ENCODE measurements at places on chromosomes 11 and 22.

- DNase-seq: no peak
Measured at GRCh38 chr11:115366826-115367225, 137.4 kb downstream of the CADM1 start.

DNA sequence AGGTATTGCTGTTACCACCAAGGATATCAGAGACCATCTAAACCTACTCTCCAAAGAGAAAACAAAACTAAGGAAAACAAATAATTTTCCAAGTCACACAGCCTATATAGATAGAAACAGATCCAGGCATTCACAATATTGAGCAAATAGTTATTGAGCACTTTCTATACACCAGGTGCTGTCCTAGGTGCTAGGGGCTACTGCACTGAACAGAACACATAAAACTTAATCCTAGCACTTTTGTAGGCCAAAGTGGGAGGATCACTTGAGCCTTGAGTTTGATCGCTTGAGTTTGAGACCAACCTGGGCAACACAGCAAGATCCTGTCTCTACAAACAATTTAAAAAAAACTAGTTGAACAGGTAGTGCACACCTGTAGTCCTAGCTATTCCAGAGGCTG is 44.6 kb downstream of the SERGEF start:
- no peak for DNase-seq

GRCh38 chr11:119155733-119156492 is 7.1 kb downstream of the ABCG4 start:
- no peak for DNase-seq

DNA sequence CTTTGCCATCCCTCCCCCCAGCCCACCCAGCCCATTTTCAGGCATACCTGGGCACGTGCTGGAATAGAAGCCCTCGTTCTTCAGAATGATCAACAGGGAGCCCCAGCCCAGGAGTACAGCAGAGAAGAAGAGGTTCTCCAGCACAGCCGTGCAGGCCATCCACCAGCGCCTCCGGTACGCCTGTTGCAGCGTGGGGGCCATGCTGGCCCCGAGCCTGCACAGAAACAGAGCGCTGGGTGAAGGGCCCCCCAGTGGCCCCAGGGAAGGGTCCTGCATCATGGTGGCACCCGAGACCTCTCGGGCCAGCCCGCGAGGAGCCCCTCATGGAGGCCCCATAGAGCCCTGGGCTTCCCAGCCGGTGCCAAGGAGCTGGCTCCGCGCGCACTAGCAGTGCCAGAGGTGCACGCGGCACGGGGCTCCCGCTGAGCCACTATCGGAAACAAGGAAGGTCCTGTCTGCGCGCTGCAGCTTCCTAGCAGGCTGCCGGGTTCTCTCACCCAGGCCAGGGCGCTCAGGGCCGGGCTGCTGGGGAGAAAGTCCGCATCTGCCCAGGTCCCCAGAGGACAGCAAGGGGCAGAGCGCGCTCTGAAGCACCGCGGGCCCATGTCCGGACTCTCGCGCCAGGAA is 1.5 kb downstream of the SLC43A1 start:
- no peak for DNase-seq

DNA sequence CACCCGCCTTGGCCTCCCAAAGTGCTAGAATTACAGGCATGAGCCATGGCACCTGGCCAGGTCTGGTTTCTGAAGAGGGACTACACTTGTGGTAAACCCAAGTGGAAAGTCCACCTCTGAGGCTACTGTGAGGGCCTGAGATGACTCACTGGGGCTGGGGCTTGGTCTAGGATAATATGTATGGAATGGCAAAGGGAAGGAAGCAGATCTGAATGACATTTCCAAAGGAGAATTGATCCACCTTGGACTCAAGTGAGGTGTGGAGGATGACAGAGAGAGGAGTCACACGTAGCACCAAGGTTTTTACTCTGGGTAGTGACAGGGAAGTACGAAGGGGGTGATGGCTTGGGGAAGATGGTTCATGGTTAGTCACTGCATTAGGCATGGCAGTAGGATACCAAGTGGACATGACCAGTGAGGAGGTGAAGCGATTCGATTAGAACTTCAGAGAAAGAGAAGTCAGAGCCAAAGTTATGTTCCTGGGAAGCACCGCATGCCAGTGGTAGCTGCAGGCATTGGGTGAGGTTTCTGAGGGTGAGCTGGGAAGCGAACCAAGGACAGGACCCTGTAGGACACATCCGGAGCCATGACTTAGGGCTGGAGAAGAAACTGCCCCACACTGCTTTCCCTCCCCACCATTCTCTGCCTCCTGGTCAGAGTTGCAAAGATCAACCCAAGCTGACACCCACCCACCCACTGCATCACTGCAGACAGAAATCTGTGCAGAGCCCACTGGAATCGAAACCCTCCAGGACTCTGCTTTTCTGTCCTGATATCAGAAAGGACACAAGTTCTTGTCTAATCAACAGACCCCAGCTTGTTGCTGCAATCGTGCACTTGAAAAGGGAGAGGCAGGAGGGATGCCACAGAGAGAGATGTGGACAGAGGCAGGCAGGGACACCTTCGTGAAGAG is 13.0 kb upstream of the BCL9L start:
- DNase-seq: no peak

DNA sequence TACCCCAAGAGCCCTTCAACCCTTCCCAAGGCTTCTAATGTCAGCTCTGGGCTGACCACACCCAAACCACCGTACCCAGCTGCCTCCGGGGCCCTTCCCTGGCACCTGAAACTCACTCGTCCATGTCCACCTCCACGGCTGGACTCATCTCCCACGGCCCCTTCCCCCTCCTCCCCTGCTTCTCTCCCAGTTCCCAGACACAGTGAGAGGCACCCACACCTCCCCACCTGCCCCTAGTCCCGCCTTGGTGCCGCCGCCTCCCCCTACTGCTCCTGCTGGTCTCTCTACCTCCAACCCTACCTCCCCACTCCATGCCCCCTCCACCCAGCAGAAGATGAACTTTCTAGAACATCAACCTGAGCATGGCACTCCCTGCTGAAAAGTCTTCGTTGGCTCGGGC is 39.5 kb downstream of the ELFN2 start:
- no peak for DNase-seq

DNA sequence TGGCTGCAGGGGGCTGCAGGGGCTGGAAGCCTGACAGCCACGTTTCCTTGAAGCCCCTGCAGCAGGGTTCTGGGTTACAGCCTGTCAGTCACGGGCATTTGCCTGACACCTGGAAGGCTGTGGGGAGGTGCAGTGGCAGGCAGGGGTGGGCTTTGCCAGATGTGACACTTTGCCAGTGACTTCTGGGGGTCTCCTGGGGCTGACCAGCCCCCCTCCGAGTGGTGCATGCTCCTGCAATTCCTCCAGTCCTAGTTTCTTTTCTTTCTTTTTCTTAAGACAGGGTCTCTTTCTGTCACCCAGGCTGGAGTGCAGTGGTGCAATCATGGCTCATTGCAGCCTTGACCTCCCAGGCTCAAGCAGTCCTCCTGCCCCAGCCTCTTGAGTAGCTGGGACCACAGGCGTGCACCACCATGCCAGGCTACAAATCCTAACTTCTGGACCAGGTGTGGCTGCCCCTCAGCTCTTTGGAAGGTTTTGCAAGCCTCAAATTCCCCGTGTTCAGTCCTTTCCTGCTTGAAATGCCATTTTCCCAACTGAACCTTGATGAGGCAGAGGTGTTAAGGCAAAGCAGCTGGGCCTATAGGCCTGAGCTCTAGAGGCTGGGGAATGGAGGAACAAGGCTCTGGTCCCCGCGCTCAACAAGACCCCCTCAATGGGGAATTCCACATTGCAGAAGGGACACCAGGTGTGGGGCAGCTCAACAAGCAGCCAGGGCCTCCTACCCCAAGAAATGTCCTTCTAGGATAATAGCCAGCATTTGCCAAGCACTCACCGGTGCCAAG is 20.2 kb upstream of the CHKA start:
- DNase-seq: peak; percentile 5

DNA sequence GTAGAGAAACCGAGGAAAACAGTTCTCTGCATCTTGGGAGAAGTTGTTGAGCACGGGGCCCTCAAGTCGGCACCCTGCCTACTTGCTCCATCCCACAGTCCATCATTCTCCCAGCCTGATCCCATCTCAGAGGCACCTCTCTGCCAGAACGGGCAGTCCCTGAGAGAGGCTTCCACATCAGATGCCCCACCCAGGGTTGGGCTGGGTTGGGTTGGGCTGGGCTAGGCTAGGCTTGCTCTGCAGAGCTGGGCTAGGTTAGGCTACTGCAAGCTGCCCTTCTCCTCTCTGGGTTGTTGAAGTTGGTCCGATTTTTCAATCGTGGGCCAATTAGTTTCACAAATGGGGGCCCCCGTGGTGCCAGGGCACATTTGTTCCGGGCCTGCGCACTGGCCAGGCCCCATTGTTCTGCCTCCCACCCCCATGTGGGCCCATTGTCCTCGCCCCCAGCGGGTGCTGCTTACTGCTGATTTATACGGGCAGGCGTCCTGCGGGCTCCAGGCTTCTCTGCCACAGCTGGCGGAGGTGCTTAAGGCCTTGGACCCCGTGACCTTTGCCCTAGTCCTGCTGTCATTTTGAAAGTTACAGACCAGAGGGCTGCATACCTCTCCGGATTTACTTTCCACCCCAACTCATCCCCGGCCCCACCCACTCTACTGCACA is 63.7 kb upstream of the NNMT start:
- no peak for DNase-seq

DNA sequence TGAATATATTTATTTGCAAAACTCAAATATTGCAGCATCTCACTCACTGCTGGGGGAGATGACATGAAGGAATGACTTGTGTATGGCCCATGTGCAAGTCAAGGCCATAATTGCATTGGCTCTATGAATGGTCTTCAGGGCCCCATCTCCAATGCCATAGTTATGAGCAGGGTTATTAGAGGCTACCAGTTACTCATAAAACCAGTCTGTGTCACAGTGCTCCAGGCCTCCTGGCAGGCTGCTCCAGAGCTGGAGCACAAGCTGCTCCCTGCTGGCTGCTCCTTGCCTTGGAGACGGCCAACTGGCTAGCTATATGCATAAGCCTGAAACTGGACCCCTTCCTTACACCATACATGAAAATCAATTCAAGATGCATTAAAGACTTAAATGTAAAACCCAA is 145.7 kb downstream of the TRPC6 start:
- DNase-seq: no peak

DNA sequence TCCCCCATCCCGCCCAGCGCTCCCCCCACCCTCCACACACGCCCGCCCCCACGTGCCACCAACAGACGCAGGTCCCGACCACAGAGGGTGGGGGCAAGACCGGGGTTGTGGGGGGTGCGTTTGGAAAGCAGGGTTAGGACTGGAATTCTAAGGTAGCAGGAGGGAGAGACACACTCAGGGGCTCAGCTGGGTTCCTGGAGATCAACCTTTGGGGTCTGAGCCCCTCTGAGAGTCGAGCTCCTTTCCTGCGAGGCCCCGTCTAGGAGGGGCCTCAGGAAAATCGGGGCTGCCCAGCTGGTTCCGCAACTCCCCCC is 429 bp downstream of the PGGHG start:
- no peak for DNase-seq

GRCh38 chr11:92347454-92347853 is 122.8 kb downstream of the FAT3 start:
- DNase-seq: no peak

- DNase-seq: no peak
Measured at GRCh38 chr11:107702723-107703122, 9.1 kb downstream of the SLN start.

DNA sequence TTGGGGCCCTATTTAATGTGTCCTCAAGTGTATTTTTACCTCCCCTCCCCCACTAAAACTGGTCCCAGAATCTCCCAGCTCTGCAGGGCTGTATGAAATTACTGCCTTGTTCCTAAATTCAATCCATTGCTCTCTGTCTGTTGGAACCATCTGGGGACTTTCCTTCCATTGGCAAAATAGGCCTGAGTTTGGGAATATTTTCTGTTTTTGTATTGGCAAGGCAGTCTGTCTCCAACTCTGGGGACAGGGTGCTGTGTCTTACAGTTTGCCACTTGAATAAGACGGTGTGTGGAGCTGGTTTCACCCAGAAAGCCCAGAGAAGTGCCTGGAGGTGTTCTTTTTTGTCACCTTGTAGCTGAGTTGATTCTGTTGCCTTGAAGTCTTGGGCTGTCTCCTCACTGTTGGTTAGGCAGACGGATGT is 1.3 kb downstream of the PACS1 start:
- DNase-seq: no peak

DNA sequence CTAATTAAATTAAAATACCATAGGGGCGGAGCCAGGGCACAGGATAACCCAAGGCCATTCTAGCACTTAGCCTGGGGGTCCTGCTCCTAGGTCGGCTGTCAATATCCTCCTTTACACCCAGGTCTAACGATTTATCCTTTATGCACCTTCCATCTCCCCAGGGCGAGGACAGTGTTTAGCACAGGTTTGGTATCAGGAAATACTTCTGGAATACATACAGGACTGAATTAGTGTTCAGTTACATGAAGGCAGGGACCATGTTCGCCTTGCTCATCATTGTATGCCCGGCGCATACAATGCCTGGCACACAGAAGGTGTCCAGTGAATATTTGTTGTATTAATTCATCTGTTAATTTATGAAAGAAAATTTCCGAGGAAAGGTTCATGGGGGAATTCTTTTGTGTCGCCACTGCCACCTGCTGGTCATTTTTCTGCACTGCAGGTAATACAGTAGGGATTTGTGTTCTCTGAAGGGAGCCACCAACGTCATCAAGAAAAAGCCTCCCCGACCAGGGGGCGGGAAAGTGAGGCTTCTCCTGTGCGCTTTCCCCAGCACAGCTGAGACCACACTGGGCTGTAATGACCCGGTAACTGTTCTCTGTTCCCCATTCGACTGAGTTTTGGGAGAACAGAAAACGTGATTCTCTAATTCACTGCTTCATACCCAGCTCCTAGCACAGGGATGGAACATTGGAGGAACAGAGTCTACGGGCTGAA is 68.7 kb upstream of the ASPHD2 start:
- peak; percentile 54 for DNase-seq

GRCh38 chr22:44540756-44541670 is 43.0 kb upstream of the RTL6 start:
- DNase-seq: no peak

DNA sequence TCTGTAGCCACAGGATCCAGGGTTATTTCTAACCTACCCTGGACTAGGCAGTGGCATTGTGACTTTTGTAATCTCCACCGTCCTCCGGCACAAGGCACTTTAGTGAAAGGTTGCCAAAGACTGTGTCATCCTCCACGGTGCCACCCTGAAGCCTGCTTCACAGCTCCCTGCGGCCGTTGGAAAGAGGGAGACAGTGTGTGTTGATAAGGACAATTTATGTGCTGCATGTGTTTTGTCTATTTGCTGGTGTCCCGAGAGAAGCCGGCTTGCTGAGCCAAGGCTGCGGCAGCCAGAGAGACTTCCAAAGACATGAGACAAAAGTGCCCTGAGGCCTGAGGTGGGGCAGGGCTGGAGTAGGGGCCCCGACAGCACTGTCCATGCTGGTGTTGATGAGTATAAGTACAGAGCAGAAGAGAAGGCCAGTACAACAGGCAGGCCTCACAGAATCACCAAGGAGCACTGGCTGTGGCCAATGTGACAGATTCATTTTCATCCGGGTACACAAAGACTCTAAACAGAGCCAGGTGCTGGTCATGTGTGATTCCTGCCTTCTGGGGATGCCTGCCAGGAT is 40.9 kb downstream of the GALNT18 start:
- no peak for DNase-seq

- no peak for DNase-seq
Measured at GRCh38 chr11:27216270-27217149, 146.5 kb downstream of the CCDC34 start.

GRCh38 chr22:50530580-50530876 is 716 bp upstream of the TYMP start:
- no peak for DNase-seq
